ENCODE measurements at places on chromosomes 7 and 10.
A peak's percentile ranks its signal among the peaks of the same experiment; 100 is the strongest.

GRCh38 chr7:157441023-157441399 lies 104.2 kb downstream of the DNAJB6 start:
- DNase-seq = no peak

- DNase-seq = peak; percentile 98
These were observed 164.0 kb downstream of the FANK1 start for GRCh38 chr10:126060261-126060931.

GRCh38 chr7:36315309-36315944 lies 74.2 kb upstream of the ANLN start:
- no peak for DNase-seq

DNA sequence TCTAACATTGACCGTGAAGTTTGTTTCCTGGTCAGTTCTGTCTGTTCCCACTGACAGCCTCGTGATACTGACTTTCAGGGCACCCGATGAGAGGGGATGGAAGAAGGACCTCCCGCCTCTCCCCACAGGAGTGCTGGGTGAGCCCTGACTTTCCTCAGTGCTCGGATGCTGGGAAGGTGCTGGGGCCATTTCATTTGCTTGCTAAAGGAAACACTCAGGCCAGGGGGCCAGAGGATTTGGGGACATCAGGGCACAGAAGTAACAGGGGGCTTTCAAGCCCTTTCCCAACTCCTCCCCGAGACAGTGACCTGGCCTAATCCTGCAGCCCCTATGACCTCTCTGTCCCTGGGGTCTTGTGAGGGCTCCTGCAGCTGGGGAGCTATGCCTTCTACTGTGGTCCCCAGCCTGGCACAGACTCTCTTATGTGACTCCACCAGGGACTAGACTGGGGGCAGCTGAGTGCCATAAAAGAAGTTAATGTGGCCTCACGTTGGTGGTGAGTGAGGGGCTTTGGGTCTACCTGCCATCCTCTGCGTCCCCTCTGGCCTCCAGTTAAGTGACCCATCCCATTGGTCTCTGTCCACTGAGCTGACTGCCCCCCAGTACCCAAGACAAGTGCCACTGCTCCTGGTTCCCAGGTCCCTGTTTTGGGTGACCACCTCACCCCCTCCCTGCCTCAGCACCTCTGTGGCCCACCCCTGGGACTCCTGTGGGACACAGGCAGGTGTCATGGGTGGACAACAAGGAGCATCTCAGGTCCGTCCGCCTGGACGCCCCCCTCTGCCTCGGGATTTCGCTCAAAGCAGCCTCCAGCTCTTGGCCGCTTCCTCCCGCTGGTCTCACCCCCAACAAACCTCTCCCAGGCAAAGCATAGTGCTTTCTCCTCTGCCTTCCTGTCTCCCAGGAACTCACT lies 33.4 kb upstream of the HSPA12A start:
- DNase-seq = no peak

DNA sequence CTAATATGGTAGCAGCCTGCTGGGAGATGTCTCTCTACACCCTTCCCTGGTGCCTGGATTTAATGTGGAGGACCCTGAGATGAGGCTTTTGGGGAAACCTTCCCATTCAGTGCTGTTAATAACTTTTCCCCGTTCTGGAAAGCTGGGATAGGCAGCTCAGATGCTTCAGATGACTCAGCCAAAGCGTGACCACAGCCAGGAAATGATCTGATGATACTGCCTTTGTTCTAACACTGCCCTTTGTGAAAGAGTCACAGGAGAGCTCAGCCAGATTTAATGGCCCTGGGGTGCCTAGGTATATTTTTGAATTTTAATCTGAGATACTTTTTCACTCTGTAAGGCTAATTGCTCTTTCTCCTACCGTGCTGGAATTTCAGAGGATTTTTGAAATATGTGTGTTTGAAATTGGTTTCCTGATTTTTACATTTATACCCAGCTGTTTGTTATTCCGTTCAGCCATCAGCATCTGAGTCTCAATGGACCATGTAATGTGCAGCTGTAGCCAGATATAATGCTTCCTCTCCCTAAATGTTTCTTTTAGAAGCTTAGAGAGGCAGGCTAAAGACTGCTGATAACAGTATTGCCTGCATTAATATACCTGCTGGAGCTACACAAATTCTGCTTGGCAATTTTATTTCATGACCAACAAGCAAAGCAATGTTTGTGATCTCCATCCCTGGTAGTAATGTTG lies 17.8 kb downstream of the CELF2 start:
- peak; percentile 84 for DNase-seq

- DNase-seq = peak; percentile 27
These were observed 79.6 kb downstream of the PCGF5 start for GRCh38 chr10:91299999-91300575.

DNA sequence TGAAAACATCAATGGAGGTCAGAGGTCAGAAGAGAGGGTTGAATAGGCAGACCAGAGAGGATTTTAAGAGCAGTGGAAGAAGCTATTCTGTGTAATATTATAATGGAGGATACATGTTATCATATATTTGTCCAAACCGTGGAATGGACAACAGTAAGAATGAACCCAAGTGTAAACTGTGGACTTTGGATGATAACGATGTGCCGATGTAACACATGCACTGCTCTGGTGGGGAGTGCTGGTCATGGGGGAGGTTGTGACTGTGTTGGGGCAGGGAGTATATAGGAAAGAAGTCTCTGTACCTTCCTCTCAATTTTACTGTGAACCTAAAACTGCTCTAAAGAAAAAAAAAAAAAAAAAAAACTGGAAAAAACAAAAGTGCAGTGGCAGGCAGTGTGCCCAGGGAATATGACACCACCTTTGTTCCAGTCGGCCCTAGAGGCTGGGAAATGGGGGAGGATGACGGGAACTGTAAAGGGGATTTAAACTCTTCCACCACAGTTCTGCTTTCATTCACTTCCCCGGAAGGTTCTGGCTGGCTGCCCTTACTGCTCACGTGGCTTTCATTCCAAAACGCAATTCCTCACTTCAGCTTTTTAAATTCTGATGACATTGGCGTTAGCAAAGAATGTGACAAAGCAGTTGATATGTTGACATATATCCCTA lies 113.7 kb upstream of the ANKRD1 start:
- DNase-seq = peak; percentile 70

DNA sequence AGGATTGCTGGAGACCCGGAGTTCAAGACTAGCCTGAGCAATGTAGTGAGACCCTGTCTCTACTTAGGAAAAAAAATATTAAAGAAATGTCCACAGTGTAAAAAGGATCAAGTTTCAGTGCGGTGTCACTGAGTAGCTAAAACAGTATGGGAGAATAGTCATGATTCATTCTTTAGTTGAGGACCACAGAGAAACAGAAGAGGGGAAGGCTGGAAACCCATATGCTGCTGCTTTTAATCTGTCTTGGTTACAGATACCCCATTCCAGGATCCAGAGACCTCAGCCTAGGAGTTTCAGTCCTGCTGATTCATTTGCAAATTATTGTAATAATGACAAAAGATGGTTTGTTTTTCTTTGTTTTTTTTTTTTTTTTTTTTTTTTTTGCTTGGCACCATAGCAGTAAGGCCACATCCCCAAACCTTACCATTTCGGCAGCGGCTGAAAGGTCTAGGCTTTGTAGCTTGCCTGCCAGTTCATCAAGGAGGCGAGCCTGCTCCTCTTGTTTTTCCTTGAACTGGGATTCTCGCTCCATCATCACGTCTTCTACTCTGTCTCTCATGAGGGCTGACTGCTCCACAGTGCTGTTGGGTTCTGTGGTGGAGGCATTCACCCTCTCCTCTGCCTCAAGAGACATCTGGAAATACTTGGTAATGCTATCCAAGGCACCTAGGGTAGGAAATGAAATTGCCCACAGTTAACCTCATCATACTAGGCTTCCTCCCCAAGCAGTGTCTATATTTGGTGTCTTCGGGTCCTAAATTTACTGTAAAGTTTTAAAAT lies 44.2 kb downstream of the DLD start:
- DNase-seq = peak; percentile 92

- peak; percentile 57 for DNase-seq
These were observed 60.8 kb downstream of the MDH2 start for GRCh38 chr7:76108540-76109233.

GRCh38 chr10:131825150-131825848 lies 75.5 kb upstream of the PPP2R2D start:
- DNase-seq = no peak

DNA sequence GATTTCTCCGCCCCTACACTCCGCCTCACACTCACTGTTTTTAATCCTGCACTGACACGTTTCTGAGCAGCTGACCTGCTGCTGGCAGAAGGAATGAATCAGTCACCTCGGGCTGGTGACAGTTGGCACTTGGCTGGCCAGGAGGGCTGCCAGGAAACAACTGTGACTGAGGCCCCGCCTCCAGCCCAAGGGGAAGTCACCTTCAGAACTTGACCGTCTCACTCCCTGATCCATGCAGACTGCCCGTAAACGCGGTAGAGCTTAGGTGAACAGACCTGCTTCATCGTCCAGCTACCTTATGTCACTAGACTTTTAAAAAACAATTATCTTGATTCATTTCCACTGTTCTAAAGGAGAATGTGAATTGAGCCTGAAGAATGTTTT lies 107.5 kb downstream of the DOCK1 start:
- peak; percentile 12 for DNase-seq

DNA sequence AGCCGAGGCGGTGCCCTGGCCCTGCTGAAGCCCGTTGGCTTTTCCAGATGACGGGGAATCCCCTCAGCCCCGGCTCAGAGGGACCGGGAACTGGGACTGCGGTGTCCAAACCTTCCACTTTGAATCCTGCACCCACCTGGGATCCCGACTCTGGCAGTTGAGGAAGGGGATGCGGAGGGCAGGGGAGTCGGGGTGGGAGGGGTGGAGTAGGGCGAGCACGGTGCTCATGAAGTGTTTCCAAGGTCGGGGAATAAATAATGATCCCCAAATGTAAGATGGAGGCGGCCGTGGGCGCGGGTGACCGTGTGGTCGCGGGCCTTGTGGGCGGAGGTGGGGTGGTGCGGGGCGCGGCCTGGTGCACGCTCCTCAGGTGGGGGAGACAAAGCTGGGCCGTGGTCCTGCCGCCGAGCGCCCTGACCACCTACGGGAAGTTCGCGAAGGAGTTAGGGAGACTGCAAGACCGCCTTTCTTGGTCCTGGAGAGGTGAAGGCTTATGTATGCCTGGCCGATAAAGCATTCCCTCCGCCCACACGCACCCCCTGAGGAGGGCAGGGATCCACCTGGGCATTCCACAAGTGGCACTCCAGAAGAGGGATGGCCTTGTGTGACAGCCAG lies 1.4 kb downstream of the MTURN start:
- DNase-seq = no peak

DNA sequence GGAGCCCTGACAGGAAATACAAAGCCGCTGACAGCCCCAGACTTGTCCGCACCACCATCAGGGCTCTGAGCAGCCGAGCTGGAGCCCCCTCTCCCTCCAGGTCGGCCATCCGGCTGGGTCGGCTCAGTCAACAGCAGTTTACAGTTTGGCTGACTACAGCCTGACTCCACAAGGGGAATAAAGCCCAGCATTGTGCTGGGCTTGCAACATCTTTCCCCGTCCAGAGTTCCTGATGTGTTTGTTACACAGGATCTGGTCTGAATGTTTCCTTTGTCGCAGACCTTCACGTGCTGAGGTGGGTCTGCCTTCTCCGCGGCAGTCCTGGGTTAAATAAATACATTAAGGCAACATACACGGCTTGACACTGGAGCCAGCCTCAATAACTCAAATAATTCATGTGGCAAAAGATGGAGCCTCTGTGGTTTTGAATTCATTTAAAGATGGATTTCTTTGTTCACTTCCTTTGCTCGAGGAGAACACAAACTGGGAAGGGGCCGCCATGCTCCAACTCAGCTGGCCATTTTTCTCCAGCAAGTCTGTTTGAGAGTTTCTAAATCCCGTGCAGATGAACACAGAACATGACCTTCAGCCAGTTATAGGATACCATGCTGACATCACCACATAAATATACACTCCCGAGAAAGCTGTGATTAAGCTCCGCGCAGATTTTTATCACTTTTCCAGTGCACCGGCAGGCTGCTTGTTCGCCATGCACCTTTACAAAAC lies 192.1 kb downstream of the WDR11 start:
- DNase-seq = no peak

GRCh38 chr10:97454330-97455036 lies 8.5 kb downstream of the ZDHHC16 start:
- DNase-seq = no peak

GRCh38 chr7:22627136-22627535 lies 99.9 kb upstream of the IL6 start:
- DNase-seq = peak; percentile 92

DNA sequence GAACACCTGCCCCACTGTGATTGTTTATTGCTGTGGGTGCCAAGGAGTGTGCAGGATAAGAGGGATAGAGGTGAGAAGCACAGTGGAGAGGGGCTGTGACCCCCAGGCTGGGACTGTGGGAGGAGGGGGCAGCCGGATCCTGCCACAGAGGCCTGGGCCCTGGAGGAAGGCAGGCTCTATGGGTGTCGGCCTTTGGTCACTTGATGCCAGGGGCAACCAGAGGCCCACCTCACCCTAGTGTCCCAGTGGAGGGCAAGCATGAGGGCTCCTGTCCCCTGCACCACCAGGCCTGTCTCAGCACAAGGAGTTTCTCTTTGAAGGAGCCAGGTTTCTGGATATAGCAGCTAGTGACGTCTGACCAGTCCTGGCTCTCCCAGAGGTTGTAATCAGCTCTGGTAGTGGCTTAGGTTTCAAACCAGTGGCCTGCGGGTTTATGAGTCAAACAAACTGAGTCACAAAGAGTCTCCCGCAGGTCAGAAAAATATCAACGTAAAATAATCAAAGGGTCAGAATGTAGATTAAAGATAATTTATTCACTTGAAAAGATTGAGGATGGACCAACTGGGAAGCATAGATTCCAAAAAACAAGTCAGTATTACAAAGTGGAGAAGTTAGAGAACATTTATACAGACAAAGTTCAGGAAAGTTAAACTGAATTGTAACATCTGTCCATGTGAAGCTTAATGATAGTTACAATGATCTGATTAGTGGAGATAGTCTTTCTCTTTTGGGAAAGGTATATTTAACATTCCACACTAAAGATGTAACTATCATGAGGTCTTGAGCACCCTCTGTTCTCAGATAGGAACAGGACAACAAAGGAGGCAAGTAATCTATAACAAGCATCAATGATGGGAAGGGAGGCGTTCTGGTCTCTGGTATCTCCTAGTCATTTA lies 37.2 kb upstream of the ZNF488 start:
- DNase-seq = peak; percentile 19

- no peak for DNase-seq
These were observed 114.6 kb downstream of the ITIH5 start for GRCh38 chr10:7551950-7552716.

GRCh38 chr7:77887567-77887966 lies 89.0 kb downstream of the PHTF2 start:
- peak; percentile 84 for DNase-seq

DNA sequence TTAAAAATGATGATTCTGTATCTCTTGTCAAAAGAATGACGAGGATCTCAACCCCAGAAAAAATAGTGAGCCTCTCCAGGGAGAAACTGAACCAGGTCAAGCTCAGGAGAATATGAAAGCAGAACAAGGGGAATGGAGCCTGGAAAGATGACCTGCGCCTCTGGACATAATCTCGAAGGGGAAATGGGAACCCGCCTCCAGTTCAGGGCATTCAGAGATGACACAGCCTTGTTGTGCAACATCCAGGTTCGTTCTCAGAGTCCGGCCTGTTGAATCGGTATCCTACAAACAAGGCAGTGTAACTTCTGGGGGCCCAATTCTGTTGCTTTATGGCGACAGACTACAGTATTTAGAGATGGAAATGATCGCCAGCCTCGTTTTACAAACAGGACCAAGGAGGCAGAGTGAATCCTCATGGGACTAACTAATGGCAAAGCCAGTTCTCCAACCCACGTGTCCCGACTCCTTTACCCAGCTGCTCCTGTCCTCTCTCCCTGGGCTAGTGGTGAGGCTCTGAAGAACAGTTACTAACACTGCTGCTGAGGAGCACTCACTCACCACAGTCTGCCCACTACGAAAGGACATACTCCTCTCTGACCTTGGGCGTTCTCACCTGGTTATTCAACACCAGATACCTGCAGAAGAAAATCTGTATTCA lies 67.6 kb downstream of the JAZF1 start:
- no peak for DNase-seq

- no peak for DNase-seq
These were observed 2.3 kb upstream of the IGF2BP3 start for GRCh38 chr7:23472556-23472955.
